ENCODE measurements at places on chromosomes 4 and X. TPM values are rescaled to one million over a fixed set of nuclear protein-coding genes. Genes with fewer than 3 reads are reported as not detected.

TLR2 gene
- total RNA-seq: not detected

GUCY1A1 gene
- 0.87 TPM for total RNA-seq

NXF2 gene
- total RNA-seq: not detected

VGLL1 gene
- total RNA-seq: not detected

FDCSP gene
- not detected for total RNA-seq

- no peak overlapping the region for H3K4me3 ChIP-seq
- H3K27me3 ChIP-seq: no peaks in the 10 kb centered on the region
- peaks cover 63% of the 10 kb centered on the region for H3K4me1 ChIP-seq
Observed at GRCh38 chrX:13721819-13722519, 12.5 kb downstream of the TRAPPC2 start.

NPY1R gene
- not detected for total RNA-seq

NAP1L5 gene
- total RNA-seq: 4.3 TPM

KDR gene
- not detected for total RNA-seq

CNKSR2 gene
- 6.3 TPM for total RNA-seq

DNA sequence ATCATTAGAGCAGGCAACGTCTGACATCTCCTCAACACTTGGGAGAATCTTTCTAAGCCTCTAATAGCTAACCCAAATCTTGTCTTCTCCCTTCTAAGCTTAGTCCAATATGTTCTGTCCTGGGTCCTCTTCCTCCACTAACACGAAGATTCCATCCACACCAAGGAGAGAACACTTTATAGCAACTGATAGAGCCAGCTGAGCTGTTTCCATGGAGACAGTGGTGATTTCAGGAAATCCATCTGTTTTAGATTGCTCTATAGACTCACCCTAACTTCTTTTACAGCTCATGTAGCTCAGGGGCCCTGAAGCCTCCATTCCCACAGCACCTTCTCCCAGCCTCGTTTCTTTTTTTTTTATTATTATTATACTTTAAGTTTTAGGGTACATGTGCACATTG lies 37.4 kb downstream of the SCD5 start:
- H3K27ac ChIP-seq: no peak overlapping the region
- no peaks in the 10 kb centered on the region for H3K36me3 ChIP-seq
- no peak for DNase-seq

DNA sequence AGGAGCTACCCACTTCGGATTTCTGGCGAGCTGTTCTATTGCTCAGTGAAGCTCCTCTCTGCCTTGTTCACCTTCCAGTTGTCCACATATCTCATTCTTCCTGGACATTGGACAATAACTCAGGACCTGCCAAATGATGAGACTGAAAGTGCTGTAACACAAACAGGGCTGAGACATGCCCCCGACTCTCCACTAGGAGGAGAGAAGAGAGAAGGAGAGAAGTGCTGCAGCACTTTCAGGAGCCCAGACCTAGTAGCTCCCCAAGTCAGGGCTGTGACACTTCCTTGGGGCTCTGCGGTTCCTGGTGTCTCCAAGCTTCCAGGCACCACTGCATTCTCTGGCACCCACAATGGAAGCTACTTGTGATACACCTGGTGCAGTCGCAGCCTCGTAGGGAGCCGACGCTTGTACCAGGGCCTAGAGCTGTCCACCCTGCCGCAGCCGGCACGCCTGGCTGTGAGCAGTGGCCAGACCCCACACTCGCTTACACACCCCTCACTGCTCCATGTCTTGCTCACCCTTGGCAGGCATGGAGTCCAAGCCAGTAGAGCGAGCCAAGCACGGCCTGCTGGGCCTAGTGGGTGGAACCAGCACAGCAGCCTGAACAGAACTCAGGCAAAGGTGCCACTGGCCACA lies 234.9 kb downstream of the TECRL start:
- no peak for DNase-seq
- H3K36me3 ChIP-seq: no peaks in the 10 kb centered on the region
- H3K27ac ChIP-seq: no peak overlapping the region
- H3K4me3 ChIP-seq: no peak overlapping the region
- no peaks in the 10 kb centered on the region for H3K4me1 ChIP-seq

GRCh38 chr4:14958436-14958835 lies 43.8 kb upstream of the CPEB2 start:
- DNase-seq: no peak
- no peaks in the 10 kb centered on the region for H3K36me3 ChIP-seq
- no peaks in the 10 kb centered on the region for H3K4me1 ChIP-seq
- no peak overlapping the region for H3K27ac ChIP-seq
- no peak overlapping the region for H3K4me3 ChIP-seq

DNA sequence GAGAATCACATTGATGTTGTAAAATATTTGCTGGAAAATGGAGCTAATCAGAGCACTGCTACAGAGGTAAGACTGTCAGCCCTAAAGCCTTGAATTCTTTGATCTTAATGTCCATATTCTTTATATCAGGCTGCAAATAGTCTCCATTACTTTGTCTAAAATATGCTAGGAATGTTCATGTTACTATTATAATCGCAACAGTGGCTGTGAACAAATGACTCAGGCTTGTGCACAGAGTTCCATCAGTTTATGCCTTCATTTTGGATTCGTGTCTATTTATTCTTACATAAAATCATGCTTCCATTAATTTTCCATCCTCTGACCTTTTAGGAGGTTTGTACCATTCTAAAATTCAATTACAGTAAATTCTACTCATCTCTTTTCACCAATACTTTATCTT lies 182.7 kb downstream of the ANK2 start:
- no peak for DNase-seq
- H3K36me3 ChIP-seq: no peaks in the 10 kb centered on the region
- no peak overlapping the region for H3K27ac ChIP-seq
- no peak overlapping the region for H3K4me3 ChIP-seq

- H3K4me3 ChIP-seq: no peak overlapping the region
- no peaks in the 10 kb centered on the region for H3K4me1 ChIP-seq
- peaks cover 3% of the 10 kb centered on the region for H3K27me3 ChIP-seq
- H3K27ac ChIP-seq: no peak overlapping the region
- DNase-seq: no peak
- H3K36me3 ChIP-seq: no peaks in the 10 kb centered on the region
Observed at GRCh38 chrX:9144701-9145241, 110.8 kb upstream of the FAM9B start.

TMSB15C gene
- 4.6 TPM for total RNA-seq

GRCh38 chrX:134776850-134777370 lies 118.6 kb upstream of the PLAC1 start:
- no peaks in the 10 kb centered on the region for H3K27me3 ChIP-seq
- DNase-seq: no peak
- peaks cover 29% of the 10 kb centered on the region for H3K36me3 ChIP-seq
- H3K4me1 ChIP-seq: peaks cover 2% of the 10 kb centered on the region
- no peak overlapping the region for H3K27ac ChIP-seq

- no peak overlapping the region for H3K27ac ChIP-seq
- no peaks in the 10 kb centered on the region for H3K4me1 ChIP-seq
Observed at GRCh38 chr4:110489901-110490508, 14.1 kb downstream of the ENPEP start.

DNA sequence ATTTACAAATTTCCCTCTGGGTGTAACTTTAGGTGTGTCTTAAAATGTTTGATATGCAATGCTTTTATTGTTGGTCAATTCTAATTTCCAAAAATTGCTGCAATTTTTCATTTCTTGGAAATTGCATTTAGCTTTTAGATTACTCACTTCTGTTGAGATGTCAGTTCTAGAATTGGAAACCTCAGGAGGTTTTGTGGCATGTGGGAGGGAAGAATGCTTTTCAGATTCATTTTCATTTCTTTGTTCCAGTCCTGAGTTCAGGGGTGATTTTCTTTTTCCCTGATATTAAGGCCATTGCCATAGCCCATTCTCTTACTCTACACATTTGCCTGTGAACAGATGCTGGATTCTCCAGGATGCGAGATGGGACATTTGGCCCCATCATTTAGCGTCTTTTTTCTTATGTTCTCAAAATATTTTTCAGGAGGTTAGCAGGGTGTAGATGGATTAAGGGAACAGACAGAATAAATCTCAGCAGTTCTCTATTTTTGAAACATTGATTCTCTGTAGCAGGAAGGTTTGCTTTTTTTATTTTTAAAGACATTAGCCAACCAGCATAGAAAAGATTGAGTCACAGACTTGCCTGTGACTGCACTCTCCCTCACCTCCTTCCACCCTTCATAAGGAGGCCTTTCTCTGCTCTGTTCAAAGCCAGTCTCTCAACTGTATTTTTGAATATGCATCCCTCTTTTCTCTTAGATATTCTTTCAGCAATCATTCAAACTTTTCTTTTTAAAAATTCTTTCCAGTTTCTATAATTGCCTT lies 238.4 kb upstream of the ANXA3 start:
- DNase-seq: no peak

DNA sequence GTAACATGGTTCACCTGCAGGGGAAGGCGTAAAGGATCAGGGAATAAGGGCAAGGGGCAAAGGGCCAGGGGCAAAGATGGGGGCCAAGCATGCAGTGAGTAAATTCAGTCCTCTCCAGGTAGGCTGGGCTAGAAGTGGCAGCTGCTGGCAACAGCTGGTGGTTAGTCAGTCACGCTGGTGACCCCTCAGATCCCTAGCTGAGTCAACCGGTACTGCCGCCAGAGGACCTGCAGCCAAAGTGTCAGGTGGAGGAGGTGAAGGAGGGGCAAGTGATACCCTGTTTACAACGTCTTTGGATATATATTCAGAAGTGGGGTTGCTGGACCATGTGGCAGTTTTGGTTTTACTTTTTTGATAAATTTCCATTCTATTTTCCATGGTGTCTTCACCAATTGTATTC lies 24.6 kb upstream of the NAP1L2 start:
- no peak for DNase-seq
- H3K36me3 ChIP-seq: no peaks in the 10 kb centered on the region
- no peak overlapping the region for H3K4me3 ChIP-seq
- H3K27me3 ChIP-seq: no peaks in the 10 kb centered on the region

GRCh38 chrX:110852180-110852579 lies 56.6 kb upstream of the CHRDL1 start:
- DNase-seq: no peak
- no peak overlapping the region for H3K27ac ChIP-seq
- H3K27me3 ChIP-seq: peaks cover 2% of the 10 kb centered on the region
- H3K36me3 ChIP-seq: no peaks in the 10 kb centered on the region

DNA sequence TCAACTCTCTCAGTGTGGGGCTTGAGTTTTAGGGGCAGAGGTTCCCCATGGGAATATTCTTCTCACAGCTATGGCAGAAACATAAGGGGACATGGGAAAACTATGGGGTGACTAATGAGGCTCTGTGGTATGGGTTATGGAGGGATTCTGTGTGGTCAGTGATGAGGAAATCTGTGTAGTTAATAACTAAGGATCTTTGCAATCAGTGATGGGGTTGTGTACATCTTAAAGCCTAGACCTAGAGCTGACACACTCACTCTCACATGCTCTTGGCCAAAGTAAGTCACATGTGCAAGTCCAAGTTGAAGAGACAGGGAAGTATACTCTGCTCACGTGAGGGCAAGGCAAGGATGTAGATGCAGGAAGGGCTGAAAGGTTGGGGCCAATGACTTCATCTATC lies 86.4 kb upstream of the UXT start:
- H3K27ac ChIP-seq: no peak overlapping the region
- DNase-seq: no peak
- no peak overlapping the region for H3K4me3 ChIP-seq
- no peaks in the 10 kb centered on the region for H3K27me3 ChIP-seq
- H3K4me1 ChIP-seq: peaks cover 4% of the 10 kb centered on the region

DNA sequence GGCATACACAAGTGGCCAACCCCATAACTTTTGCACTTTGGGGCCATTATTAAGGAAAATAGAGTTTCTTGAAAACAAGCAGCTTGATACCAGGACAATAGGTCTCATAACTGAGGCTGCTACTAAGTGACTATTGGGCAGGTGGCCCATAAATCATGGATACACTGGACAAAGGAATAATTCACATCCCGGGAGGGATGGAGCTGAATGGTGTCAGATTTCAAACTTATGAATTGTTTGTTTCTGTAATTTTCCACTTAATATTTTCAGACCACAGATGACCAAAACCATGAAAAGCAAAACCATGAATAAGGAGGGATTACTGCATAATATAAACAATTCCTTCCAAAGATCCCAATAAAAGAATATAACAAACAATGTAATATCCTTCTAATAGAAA lies 114.4 kb downstream of the WDFY3 start:
- no peak overlapping the region for H3K4me3 ChIP-seq
- H3K36me3 ChIP-seq: no peaks in the 10 kb centered on the region
- DNase-seq: no peak
- H3K4me1 ChIP-seq: no peaks in the 10 kb centered on the region
- H3K27me3 ChIP-seq: no peaks in the 10 kb centered on the region

DNA sequence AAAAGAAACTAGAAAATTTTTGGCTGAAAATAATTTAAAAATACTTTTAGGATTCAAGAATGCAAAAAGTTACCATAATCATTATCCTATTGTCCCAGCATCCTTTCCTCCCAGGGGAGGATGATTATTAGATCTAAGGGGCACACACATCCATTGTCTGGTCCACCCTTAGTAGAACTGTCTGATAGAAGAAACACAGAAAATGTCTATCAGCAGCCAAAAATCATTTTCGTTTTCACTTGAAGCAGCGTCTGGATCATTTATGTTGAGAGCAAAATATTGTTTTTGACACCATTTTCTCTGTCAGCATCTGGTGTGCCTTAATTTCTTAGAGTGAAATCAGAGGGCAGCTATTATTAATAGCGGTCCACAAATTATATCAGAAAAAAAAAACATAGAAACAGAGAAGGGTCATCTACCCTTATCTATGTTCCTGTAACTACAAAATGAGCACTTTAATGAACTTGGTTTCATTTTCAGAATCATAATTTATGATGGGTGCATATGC lies 446.3 kb downstream of the TRAM1L1 start:
- no peaks in the 10 kb centered on the region for H3K27me3 ChIP-seq
- no peak overlapping the region for H3K27ac ChIP-seq
- no peak overlapping the region for H3K4me3 ChIP-seq
- no peaks in the 10 kb centered on the region for H3K36me3 ChIP-seq
- DNase-seq: no peak
- no peaks in the 10 kb centered on the region for H3K4me1 ChIP-seq

Measured in activated CD8-positive, alpha-beta memory T cell treated with anti-CD3 and anti-CD28 coated beads, Interleukin-2, amount 10 ng/mL, durations not matched to agents 7 days and 5 days (primary cell).